ENCODE measurements at places on chromosomes 1 and 21. TPM values are rescaled to one million over a fixed set of nuclear protein-coding genes. Genes with fewer than 3 reads are reported as not detected.

GRCh38 chr1:11629184-11630016 lies 24.8 kb downstream of the FBXO2 start:
- DNase-seq: peak; percentile 64

DNA sequence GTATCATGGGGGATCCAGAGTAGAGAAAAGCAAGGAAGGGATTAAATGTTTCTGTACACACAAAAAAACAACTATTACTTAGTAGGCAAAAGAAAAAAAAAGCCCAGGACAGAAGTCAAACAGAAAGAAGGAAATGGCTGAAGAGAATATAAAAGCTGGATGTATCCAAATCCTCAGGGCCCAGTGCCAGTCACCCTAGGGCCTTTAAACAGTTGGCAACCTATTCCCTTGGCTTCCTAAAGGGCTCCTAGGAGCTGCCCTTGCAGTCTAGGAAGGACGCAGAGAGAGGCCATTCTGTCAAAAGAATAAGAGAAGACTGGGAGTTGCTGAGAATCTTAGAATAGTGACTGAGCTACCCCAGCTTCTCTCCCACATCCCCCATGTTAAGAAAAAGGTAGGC lies 5.0 kb downstream of the B4GALT3 start:
- DNase-seq: no peak

GRCh38 chr1:189803364-189803763 lies 674.3 kb downstream of the BRINP3 start:
- DNase-seq: no peak

DNA sequence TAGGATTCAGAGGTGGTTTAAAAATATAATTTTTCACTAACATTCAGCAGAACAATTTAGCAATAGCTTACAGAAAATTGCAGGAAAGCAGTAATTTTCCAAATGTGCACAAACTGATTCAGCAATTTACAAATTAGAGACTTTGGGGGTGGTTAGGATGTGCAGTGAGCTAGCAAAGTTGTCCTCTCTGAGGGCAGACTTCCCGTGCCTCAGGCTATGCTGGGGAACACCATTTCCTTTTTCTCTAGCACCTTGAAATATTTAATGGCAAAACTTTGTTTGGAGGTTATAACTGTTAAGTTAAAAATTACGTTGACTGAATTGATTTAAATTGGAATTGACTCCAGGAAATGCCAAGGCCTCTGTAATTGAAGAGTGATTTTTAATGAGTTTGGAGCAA lies 258.9 kb downstream of the PTBP2 start:
- DNase-seq: no peak

DNA sequence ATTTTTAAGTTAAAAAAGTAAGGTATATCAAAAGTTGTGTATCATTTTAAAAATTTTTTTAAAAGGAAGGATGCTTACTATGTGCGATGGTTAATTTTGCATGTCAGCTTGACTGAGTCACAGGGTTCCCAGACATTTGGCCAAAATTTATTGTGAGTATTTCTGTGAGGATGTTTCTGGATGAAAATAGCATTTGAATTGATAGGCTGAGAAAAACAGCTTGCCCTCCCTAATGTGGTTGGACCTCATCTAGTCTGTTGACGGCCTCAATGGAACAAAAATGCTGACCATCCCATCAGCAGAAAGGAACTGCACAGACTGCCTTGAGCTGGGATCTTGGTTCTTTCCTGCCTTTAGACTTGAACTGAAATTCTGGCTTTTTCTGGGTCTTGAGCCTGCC lies 724.5 kb downstream of the NCAM2 start:
- no peak for DNase-seq

GRCh38 chr1:224785040-224785328 lies 144.5 kb upstream of the DNAH14 start:
- DNase-seq: no peak

- DNase-seq: no peak
These were observed 8.0 kb upstream of the CCDC190 start for GRCh38 chr1:162868972-162869371.

- DNase-seq: no peak
These were observed 17.2 kb downstream of the SPOCD1 start for GRCh38 chr1:31798433-31799195.

DNA sequence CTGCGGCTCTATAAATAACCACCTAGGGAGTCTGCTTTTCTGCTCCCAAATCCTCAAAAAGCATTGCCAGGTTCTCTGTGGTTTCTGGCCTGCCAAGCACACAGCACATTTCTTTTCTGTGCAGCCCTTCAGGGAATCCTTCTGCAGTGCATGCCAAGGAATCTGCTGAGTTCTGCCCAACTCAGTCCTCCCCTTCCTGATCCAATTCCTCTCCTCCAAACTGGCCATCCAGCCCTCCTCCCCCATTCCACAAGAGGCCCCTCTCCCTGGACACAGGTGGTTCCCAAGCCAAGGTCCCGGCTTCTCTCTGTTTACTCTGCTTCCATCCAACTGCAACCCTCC lies 61.8 kb downstream of the HIVEP3 start:
- DNase-seq: no peak

GRCh38 chr1:52427152-52427551 lies 22.8 kb downstream of the PRPF38A start:
- no peak for DNase-seq

- DNase-seq: no peak
These were observed 302.7 kb downstream of the DUSP10 start for GRCh38 chr1:221439008-221439746.

- no peak for DNase-seq
These were observed 556.7 kb upstream of the TMPRSS15 start for GRCh38 chr21:18960306-18960705.

DNA sequence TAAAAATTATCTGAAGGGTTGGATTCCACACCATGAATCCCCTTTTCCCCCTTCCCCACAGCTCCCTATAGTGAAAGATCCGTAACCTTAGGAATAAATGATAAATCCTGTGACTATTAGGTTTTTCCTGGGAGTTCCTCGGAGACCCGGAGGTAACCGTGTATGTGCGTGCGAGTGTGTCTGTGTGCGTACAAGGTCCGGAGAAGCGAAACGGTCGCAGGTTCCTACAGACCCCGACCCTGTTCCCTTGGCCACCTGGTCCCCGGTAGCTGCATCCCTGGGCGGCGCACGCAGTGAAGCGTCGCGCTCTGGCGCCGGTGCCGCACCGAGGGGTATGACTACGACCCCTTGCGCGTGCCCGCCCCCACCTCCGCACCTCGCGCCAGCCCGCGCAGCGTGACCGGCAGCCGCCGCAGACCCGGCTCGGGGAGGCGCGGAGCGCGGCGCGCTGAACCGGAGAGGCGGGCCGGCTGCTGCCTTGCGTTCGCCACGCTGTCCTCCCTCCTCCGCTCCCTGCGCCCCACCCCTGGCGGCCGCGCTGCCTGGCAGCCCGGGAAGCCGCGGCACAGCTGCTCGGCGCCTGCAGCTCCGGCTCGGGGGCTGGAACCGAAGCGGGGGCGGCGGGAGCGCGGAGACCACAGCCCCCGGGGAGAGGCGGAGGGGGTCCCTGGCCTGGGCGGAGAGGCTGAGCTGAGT lies at the start of gene AK5:
TSS of gene AK5 (plus strand) at position 529 of the 696 bp plus-strand sequence. CDS start 295 bp downstream, outside the sequence.
- peak; percentile 73 for DNase-seq

GRCh38 chr1:230814949-230815692 lies 53.2 kb downstream of the C1orf198 start:
- no peak for DNase-seq

- no peak for DNase-seq
These were observed 109.2 kb downstream of the HMCN1 start for GRCh38 chr1:185843297-185843869.

DNA sequence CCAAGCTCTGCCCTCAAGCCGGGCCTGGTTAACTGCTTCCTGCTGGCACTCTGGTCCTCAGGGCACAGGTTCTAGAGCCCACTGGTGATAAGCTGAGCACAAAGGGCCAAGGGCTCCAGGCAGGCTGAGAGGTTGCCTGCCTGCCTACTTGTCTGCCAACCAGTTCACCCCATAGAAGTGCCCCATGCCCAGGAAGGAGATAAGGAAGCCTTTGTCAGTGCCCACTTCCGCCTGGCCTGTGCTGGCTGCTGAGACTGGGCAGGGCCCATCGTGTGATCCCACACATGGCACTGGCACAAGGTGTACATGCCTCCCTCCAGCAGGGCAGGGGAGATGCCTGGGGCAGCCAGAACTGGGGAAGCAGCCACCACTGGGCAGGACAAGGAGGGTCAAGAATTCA lies 24.1 kb downstream of the SLC9A1 start:
- DNase-seq: no peak

- no peak for DNase-seq
These were observed 33.4 kb downstream of the CENPF start for GRCh38 chr1:214636436-214636835.

DNA sequence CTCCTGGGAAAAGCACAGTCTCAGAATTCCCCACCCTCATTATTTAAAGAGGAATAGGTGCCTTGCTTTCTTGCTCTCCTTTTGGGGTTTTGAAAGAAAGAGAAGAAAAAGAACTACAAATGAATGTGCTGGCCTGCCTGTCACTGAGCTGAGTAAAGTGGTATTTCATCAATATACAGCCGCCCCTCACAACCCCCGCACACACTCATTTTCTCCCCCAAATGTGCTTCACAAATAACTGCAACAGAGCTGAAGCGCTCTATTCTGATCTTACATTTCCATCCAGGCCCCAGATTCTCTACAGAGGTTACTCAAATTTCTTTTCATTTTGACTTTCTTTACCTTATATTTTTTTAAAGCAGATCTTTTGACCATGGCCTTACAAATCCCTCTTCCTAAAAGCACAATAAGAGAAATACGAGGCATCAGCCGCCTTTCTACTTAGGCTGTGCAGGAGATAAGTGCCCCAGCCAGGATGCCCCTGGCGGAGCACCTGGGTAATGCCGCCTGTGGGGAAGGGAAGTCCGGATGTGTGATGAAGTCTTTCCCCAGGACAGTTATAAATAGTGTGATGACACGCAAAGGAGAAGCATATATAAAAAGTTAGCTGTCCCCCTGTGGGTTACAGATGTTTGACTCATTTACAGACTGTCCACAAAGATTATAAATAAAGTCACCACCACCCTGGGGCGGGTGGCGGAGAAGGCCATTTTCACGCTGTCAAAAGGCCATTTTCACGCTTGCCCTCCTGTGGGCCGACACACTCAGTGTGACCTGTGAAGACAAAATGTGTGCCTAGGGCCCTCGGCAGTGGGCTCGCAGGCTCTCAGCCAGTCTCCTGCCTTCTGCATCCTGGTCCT lies 6.5 kb downstream of the KCNN3 start:
- DNase-seq: peak; percentile 79

DNA sequence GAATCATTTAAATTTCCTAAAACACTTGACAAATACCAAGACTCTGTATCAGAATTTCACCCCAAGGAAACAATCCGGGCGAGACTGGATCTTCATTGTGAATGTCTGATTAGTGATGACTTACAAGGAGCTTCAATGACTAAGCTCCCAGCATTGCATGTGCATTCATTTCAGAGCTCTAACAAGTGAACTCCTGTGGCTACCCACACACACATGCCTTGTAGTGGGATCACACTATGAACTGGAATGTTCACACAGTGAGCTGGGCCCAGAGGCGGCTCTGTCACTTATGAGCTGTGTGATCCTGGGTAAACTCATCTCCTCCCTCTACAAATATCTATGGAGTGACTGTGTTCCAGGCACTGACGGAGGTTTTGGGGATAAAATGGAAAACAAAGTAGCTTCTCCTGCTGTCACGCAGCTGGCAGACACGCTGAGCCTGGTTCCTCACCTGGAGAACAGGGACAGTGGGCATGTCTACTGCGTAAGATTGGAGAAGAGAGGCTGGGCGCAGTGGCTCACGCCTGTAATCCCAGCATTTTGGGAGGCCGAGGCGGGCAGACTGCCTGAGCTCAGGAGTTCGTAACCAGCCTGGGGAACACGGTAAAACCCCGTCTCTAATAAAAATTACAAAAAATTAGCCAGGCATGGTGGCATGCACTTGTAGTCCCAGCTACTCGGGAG lies 56.9 kb downstream of the CLSTN1 start:
- no peak for DNase-seq

DNA sequence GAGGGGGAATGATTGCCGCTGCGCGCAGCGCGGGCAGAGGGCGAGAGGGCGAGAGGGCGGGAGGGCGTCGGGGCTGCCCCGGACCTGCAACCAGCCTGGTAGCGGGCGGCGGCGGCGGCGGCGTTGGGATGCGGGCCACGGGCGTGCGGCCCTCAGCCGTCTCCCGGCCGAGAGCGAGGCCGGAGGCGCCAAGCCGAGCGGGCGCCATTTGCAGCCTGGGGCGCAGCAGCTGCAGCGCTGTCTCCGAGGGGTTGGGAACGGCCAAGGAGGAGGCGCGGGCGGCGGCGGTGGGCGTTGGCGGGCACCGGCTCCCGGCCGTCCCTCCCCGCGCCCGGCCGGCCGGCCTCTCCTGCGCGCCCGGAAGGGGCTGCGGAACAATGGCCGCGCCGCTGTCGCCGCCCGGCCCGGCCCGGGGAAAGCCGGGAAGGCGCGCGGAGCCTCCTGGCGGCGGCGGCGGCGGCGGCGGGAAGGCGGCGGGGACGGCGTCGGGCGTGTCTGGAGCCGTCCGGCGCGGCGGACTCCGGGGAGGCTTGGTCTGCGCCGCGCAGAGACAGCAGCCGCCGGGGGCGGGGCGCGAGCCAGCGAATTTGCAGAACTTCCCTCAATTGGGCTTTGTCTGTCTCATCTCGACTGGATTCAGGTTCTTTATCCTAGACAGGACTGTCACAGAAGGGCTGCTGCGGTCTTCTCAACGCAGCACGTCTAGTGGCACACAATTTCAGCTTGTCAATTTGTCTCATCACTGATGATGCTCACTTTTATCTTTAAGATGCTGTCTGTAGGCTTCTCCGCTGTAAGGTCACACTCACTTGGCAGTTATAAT lies 35.7 kb downstream of the ZBTB8B start:
- DNase-seq: peak; percentile 77

DNA sequence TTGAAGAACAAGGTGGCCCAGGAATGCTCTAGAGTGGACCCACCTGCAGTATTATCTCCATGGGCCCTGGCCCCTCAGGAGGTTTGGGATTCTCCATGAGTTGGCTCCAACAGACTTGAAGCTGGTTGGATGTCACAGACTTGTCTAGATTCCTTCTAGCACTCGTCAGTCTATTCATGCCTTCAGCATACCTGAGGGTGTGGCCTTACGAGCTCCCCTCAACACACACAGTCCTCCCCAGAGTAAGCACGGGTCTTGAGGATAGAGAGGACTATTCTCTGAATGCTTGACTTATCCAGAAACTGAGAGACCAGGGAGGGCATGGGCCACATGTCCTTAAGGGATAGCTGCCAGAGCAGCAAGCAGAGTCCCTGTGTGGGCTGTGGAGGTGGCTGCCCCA lies 45.9 kb upstream of the COL6A1 start:
- DNase-seq: no peak

GRCh38 chr1:171852272-171852671 lies 11.0 kb downstream of the DNM3 start:
- no peak for DNase-seq

- no peak for DNase-seq
These were observed 1.1 kb downstream of the THRAP3 start for GRCh38 chr1:36225283-36225899.

The PER3 gene
- total RNA-seq: 3.6 TPM

The INKA2 gene
- 112 TPM for total RNA-seq

The ZFYVE9 gene
- 25.6 TPM for total RNA-seq

The TMEM269 gene
- total RNA-seq: 0.32 TPM

The LRRC53 gene
- total RNA-seq: 0.42 TPM

The MTMR11 gene
- 2.6 TPM for total RNA-seq

The TMOD4 gene
- 0.76 TPM for total RNA-seq

The AIRE gene
- total RNA-seq: not detected

The ACTA1 gene
- 1.9 TPM for total RNA-seq

The HSD3B1 gene
- not detected for total RNA-seq
